ENCODE measurements at places on chromosomes 5 and 9.

- DNase-seq, result no peak
Observed at GRCh38 chr5:63878788-63879187, 83.5 kb downstream of the HTR1A start.

GRCh38 chr5:107470295-107470582, 200.5 kb downstream of the EFNA5 start:
- DNase-seq, result no peak

DNA sequence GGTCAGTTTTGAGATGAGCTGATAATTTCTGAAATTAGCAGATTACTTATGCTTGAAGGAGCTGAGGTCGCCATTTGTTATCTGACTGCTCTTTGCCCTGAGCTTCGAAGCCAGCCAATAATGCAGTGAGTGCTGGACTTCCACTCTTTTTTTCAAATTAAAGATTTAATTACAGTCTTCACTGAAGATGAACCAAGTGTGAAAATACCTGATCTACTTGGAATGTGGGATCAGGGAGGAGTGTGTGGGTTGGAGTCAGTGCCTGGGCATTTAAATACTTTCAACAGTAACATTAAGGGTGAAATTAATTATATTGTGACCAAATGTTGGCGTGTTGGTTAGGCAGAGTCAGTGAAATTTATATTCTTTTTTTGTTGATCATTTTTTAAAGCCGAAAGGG, 23.9 kb upstream of the DMRT3 start:
- DNase-seq, result no peak

DNA sequence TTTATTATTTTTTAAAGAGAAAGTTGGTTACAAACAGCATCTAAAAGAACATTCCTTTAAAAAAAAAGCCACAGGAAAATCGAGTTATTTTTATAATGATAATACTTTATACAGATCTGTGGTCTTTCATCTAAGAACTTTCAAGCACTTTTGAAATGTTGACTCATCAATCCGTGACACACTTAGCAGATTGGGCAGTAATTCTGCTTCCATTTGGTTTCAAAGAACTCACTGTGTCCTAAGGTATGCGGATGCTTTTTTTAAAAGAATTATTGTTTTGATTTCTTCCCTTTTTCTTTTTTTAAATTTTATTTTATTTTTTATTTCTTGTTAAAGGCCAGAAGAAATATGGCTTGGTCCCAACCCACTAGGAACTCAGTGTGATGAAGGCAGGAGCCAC, 147.8 kb downstream of the AOPEP start:
- no peak for DNase-seq

DNA sequence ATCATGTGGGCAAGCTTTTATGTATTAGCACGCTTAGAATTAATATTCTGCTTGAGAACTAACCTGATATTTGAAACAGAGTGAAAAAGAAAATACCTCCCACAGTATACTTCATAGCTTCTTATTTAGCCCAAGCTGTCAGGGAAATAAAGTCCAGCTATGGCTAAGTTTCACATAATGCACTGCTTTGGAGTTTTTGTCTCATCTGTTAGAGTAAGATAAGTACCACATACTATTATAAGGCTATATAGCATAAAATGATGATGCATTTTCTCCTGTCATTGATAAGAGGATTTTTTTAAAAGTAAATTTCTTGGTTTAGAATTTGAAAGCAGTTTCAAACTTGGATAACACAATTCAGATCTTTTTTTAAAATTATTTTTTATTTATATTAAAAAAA, 2.4 kb upstream of the ANKDD1B start:
- no peak for DNase-seq

GRCh38 chr9:126173401-126173800, 153.2 kb upstream of the MVB12B start:
- DNase-seq, result no peak

DNA sequence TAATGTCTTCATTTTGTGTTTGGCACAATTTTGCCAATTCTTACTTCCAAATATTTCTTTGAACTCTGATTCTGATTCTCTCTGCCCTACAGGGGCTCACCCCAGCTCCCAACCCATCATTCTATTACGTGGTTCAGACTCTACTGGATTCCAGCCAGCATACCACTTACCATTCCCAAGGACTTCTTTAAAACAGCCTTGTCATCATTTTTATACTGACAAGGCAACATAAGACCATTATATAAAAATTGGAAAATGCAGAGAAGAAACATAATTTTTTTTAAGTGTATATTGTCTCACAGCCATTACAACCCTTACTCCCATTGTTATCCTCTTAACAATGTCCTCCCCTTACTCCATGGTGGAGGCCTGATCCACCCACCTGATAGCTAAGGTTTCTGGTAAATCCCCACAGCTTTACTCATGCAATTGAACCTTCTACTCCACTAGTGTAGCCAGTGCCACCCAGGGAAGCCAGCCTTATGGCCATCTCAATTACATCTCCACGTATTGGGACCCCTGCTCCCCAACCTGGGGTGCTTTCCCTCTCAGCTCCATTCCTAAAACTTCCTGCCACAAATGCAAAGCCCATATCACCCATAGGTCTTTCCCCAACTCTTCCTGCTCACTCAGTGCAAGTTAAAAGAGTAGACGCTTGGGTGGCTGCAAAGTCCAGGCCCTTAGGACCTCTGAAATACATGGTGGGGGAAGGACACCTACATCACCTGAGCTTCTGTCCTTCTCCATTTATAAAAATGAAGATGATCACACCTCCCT, 19.1 kb downstream of the UGT3A2 start:
- no peak for DNase-seq

- no peak for DNase-seq
Observed at GRCh38 chr5:119271758-119272730, 83.8 kb upstream of the TNFAIP8 start.
